RPMI7951 (cell line): ENCODE measurements at places on chromosomes 16 and 17.
A peak's percentile ranks its signal among the peaks of the same experiment; 100 is the strongest.

GRCh38 chr17:80103449-80104085, 2.2 kb downstream of the GAA start:
- DNase-seq = no peak

DNA sequence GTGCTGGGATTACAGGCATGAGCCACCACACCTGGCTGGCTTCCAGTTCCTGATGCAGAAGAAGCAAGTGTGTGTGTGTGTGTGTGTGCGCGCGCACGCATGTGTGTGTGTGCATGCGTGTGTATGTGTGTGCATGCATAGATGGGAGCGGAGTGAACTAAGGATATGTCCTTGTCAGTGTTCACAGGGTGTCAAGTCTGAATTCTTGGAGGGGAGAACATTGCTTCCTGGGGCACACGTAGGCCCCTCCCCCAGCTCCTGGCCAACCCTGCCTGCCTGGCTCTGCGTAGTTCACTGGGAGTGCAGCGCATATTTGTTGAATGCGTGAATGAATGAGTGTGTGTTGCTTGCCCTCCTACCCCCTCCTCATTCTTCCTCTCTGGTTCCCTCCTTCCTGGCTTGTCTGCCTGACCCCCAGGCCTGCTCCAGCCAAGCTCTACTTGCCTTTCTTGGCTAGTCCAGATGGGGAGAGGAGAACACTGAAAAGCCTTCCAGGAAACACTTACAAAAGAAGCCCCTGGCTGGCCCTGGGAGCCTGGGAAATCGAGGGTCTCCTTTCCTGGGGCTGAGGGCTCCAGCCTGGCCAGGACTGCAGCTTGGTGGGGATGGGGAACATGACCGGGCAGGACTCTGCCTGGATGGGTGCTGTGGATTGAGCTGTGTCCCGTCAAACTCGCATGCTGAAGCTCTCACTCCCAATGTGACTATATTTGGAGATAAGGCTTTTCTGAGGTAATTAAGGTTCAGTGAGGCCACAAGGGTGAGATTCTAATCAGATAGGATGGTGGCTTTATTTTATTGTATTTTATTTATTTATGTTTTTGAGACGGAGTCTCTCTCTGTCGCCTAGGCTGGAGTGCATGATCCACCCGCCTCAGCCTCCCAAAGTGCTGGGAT, 27.9 kb downstream of the IGFBP4 start:
- no peak for DNase-seq

DNA sequence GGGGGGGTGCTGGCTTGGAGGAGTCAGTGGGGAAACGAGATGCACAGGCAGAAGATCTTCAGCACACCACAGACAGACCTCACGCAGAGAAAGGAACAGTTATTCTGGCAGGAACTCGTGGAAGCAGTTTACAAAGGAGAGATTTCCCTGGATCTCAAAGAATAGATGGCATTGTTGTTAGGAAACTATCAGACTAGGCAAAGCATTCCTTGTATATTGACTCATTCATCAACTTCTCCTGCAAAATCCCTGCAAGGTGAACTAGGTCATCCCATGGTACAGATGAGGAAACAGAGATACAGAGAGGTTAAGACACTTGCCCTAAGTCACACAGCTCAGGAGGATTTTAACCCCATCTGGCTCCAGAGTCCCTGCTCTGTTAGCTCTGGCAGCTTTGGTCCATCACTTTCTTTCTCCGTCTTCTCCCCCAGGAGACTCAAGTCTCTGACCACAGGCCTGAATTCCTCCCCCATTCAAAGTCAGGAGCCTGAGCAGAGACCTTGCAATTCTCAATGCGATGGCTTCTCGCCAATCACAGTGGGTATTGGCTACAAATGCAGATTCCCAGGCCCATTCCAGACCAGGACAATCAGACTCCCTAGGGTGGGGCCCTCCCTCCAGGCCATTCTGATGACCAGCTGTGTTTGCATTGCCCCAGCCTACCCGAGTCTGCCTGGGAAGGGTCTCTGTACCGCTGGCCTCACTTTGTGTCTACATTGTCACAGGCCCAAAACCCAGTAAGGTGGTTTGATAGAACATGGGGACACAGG, 56.4 kb downstream of the LITAF start:
- DNase-seq = peak; percentile 30

DNA sequence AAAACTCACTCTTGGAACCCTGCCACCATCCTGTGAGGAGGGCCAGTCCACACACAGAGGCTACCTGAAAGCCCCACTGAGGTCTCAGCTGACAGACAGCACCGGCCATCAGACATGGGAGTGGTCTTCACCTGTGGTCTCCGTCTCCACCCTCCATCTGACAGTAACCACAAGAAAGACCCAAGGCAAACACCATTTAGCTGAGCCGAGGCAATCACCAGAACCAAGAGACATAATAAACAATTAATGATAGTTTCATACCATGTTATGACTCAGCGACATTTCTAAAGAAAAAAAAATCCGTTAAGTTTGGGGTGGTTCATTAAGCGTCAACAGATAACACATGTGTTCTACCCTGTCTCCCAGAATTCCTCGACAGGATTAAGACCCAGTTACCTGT, 6.1 kb upstream of the EVPLL start:
- DNase-seq = no peak

DNA sequence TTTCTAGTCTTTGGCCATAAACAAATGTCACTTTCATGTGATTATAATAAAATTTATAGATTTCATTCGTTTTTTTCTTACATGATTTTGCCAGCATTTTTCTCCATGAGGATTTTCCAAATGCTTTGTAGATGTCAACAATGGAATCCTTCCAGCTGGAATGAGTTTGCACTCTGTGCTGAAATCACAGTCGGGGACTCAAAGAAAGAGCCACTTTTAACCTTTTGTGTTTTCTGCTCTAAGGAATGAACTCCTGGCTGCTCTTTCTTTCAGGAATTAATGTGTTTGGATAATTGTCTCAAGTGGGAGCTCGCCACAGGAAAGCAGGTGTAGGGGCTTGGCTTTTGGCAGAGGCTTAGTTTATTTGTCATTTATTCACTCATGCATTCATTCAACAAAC, 372.3 kb upstream of the SALL1 start:
- peak; percentile 52 for DNase-seq

DNA sequence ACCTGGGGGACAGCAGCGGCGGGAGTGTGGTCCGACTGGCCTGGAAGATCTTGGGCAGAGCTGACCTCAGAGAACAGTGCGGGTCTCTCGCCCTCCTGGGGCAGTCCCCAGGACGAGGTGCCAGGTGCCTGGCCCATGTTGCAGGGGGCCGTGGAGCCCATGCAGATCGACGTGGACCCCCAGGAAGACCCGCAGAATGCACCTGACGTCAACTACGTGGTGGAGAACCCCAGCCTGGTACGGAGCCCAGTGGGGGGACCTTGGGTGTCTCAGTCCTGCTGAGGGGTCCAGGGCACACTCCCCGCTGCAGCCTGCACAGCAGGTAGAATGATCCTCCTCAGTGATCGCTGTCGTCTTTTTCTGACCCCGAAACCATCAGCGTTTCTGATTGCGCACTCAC, 1.4 kb downstream of the GPS1 start:
- DNase-seq = no peak

DNA sequence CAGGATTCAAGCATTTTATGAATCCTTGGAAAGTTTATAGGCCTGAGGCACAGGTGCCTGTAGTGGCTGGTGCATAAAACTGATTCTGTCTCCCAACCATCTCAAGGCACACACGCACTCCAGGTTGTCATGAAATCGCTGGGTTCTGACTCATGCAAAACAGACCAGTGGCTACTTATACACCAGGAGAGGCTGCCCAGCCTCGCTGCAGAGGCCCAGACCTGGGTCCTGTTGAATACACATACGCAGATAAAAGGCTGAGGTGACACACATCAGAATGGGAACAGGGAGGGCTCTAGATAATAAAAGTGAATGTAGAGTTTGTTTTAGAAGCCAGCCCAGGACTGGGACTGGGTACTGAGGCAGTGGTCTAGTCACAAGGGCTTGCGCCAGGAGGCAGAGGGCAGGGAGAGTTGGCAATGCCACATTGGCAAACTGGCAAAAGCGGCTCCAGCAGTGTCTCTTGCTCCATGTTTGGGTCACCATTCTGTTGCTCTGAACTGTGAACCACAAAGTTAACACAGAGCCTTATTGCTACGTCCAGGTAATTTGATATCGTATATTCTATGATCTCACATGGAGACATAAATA, 13.6 kb downstream of the OR1D5 start:
- no peak for DNase-seq

DNA sequence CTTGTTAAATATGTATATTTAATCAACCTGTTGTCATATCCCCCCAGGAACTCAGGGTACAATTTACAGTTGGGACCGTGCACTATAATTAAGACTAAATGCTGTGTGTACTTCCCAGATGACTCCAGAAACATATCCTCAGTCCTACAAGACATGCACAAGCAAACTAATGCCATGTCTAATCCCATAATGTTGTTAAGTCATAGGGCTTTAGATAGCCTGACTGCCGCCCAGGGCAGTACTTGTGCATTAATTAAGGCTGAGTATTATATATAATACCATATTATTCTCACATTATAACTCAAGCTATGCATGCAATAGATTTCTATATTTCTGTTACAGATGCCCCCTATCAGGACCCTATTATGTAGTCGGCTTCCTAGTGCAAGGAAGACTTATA, 20.1 kb upstream of the CPHXL start:
- no peak for DNase-seq

- no peak for DNase-seq
These were observed 2.3 kb downstream of the EVI2B start for GRCh38 chr17:31311526-31311925.

- DNase-seq = no peak
These were observed 14.8 kb upstream of the ZNF287 start for GRCh38 chr17:16583781-16584180.

GRCh38 chr16:27325736-27326135, 12.0 kb downstream of the IL4R start:
- no peak for DNase-seq

DNA sequence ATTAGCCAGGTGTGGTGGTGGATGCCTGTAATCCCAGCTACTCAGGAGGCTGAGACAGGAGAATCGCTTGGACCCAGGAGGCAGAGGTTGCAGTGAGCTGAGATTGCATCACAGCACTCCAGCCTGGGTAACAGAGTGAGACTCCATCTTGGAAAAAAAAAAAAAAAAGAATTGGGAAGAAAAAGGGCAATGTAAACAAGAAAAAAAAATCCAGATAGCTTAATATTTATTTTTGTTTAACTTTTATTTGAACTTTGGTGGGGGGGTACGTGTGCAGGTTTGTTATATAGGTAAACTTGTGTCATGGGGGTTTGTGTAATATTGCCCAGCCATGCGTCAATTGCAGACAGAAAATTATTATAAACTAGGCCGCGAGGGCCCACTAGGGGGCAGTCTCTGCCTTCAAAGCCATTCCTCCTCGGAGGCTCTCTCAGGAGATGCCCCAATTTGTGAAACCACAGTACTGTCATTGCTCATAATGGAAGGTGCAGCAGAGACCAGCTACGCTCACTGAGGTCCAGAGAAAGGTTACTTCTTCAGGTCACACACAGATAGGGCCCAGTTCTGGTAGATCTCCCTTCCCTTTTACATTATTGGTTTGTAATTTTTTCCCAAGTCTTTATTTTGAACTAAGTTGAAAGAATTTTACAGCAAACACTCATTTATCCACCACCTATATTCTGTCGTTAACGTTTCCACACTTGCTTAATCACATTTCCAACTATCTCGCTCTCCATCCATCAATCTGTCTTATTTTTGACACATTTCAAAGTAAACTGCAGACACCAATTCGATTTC, 206.2 kb downstream of the PRKCB start:
- DNase-seq = peak; percentile 50

DNA sequence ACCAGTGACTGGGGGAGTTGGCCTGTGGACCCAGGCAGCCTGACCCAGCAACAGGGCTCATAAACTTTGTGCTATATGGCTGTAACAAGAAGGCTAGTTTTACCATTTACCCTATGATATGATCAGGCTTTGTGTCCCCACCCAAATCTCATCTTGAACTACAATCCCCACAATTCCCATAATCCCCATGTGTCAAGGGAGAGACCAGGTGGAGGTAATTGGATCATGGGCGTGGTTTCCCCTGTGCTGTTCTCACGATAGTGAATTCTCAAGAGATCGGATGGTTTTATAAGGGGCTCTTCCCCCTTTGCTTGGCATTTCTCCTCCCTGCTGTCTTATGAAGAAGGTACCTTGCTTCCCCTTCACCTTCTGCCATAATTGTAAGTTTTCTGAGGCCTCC, 111.2 kb upstream of the NLRP1 start:
- no peak for DNase-seq

GRCh38 chr16:75589306-75589705, 23.1 kb downstream of the GABARAPL2 start:
- DNase-seq = no peak

DNA sequence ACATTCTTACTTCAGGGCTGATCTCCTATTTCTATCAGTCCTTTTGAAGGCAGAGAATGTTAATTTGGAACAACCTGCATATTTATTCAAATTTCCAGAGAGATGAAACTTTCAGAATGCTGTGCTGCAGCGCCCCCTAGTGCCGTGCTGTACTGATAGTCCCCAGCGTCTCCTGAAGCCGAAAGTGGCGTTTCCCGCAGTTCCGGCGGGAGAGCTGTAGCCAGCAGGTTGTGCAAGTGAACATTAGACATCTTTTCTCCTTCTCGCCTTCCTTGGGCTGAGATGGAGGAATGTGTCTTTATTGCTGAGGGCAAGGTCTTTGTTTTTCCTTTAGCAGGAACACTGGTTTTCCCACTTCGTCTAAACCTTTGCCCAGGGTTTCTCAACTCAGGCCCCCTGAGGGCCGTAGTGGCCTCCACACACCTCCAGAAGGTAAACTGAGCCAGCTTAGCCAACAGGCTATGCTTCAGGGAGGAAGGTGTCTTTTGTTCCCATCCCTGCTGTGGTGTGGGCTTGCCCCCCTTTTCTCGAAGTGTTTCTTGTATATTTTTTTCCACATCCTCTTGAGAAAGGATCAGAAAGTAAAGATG, 26.4 kb downstream of the USP10 start:
- peak; percentile 74 for DNase-seq

DNA sequence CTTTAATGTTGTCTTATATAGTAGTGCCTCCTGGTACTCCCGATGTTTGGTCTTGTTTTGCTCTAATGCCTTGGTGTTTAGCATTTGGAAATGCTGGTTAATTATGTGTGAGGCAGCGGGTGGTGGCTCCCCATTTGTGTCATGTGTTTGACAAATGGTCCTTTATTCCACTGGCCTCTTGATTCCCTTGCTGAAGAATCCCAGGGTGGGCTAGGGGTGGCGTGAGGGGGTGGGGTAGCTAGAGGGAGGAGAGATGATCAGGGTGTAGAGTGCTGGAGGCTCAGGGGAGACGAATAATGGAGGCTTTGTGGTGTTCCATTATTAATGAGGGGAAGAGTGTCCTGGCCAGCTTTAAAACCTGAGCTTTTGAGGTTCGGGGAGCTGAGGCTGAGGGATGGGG, 5.4 kb downstream of the DYNLL2 start:
- DNase-seq = no peak

DNA sequence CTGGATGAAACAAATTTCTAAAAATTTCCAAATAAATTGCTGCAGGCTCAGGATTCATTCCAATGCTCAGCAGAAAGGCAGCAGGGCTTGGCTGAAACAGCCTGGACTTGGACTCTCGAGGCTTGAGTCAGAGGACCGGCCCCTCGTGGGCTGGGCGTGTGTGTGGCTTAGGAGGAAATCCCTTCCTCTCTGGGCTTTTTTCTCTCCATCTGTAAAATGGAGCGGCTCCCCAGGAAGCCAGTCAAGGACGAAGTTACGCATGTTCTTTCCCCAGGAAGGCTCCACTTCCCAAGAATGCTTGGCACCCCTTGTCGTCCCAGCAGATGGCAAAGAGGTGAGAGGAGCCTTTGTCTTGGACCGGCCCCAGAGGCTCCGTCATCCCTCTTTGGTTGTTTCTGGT, 13.5 kb downstream of the SLC46A1 start:
- DNase-seq = no peak

- no peak for DNase-seq
These were observed 4.2 kb upstream of the CBX4 start for GRCh38 chr17:79843474-79843815.

- peak; percentile 77 for DNase-seq
These were observed at the start of gene MAF for GRCh38 chr16:79600638-79601091. TSS of gene MAF (minus strand) at chr16:79600737. CDS start at chr16:79599902, 835 bp downstream.
